ENCODE measurements at places on chromosomes 13 and 19. TPM values are rescaled to one million over a fixed set of nuclear protein-coding genes. Genes with fewer than 3 reads are reported as not detected.

The ZNF682 gene
- total RNA-seq = 2.6 TPM

The SPTBN4 gene
- 0.52 TPM for total RNA-seq

The VSTM1 gene
- not detected for total RNA-seq

The PRR36 gene
- total RNA-seq = not detected

The ZNF699 gene
- total RNA-seq = 3.7 TPM

The TDRD12 gene
- total RNA-seq = 1.6 TPM

The LGALS4 gene
- total RNA-seq = not detected

The TMEM259 gene
- 25.6 TPM for total RNA-seq

The DPF1 gene
- total RNA-seq = 1.0 TPM

The MAG gene
- total RNA-seq = 1.6 TPM

The IGFLR1 gene
- 3.1 TPM for total RNA-seq

The TGFBR3L gene
- total RNA-seq = 1.6 TPM

The C3 gene
- 71.5 TPM for total RNA-seq

The MUC16 gene
- not detected for total RNA-seq

The RXFP2 gene
- under 0.01 TPM for total RNA-seq

The CCDC97 gene
- total RNA-seq = 8.9 TPM

The APC2 gene
- total RNA-seq = 1.0 TPM

The CASP14 gene
- total RNA-seq = not detected

The IL12RB1 gene
- 0.52 TPM for total RNA-seq

The IPO5 gene
- 274 TPM for total RNA-seq

The MYPOP gene
- 0.52 TPM for total RNA-seq

The KIR2DL1 gene
- not detected for total RNA-seq

The PDE4C gene
- total RNA-seq = 2.1 TPM

The ERICH4 gene
- not detected for total RNA-seq

The MAMSTR gene
- total RNA-seq = 5.2 TPM

The POLRMT gene
- total RNA-seq = 17.7 TPM

The ZNF486 gene
- 8.4 TPM for total RNA-seq

The LPAR2 gene
- total RNA-seq = 1.6 TPM

The UNC13A gene
- total RNA-seq = not detected

The RAB3A gene
- 0.52 TPM for total RNA-seq

The SPACA4 gene
- not detected for total RNA-seq

The ENOX1 gene
- total RNA-seq = 11.5 TPM

The VWA8 gene
- total RNA-seq = 49.1 TPM

The AP1M2 gene
- 3.1 TPM for total RNA-seq

The ABCC4 gene
- 5.2 TPM for total RNA-seq

The APOC4 gene
- total RNA-seq = not detected

The SOHLH2 gene
- total RNA-seq = 3.1 TPM

The ADGRE3 gene
- not detected for total RNA-seq

The GSX1 gene
- not detected for total RNA-seq

The PEG3 gene
- 126 TPM for total RNA-seq

The POSTN gene
- total RNA-seq = 1,449 TPM

The FKBP8 gene
- 116 TPM for total RNA-seq

The POLR1D gene
- 69.9 TPM for total RNA-seq

The ABHD8 gene
- 6.8 TPM for total RNA-seq

The TEX29 gene
- not detected for total RNA-seq

The VSTM2B gene
- total RNA-seq = not detected

The ONECUT3 gene
- not detected for total RNA-seq

The ADAMTSL5 gene
- 3.1 TPM for total RNA-seq

The WTIP gene
- total RNA-seq = 12.0 TPM

The NLRP12 gene
- total RNA-seq = 1.0 TPM

The CFAP97D2 gene
- total RNA-seq = not detected

The TEX101 gene
- total RNA-seq = not detected

The IRGC gene
- not detected for total RNA-seq

The CERS4 gene
- 17.7 TPM for total RNA-seq

The NCR1 gene
- total RNA-seq = not detected

The PDX1 gene
- not detected for total RNA-seq

The ATP8A2 gene
- total RNA-seq = 2.1 TPM

The KLK5 gene
- total RNA-seq = not detected

The NTF4 gene
- not detected for total RNA-seq

Data from skeletal muscle tissue (tissue), 5 donors.